GM04503 (cell line): ENCODE measurements at places on chromosomes 3 and 15.

DNA sequence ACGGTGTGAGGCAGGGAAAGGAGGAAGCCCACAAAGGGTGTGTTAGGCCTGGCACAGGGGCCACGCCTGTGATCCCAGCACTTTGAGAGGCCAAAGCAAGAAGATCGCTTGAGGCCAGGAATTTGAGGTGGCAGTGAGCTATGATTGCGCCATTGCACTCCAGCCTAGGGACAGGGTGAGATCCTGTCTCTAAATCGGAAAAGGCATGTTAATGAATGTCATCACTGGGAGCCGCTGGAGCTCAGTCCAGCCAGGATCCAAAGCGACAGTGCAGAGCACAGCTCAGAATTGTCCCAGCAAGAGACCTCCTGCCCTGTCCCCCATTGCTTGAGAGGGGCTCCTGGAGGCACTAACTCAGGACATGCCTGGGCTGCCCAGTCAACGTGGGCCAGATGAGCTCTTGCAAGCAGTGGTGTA, 15.0 kb upstream of the FBLN2 start:
- DNase-seq, result no peak

DNA sequence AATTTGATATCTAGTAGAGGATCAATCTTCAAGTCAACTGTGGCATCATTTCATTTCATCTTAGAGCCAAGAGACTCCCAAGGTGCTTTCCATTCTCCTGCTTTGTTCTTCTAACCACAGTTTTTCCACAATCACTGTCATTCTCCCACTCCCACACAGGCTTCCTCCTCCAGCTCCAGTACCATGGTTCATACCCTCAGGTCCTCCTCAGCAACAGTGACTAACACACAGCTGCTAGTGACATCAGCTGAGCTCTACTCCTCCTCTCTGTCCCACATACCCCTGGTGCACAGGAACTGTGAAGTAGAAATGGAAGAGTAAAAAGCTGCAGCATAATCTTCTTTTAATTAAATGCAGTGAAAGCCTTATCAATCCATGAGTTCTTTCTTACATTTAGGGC, 200.2 kb upstream of the DPH6 start:
- DNase-seq, result no peak

- no peak for DNase-seq
These were observed 98.2 kb downstream of the FNDC3B start for GRCh38 chr3:172137287-172138192.

DNA sequence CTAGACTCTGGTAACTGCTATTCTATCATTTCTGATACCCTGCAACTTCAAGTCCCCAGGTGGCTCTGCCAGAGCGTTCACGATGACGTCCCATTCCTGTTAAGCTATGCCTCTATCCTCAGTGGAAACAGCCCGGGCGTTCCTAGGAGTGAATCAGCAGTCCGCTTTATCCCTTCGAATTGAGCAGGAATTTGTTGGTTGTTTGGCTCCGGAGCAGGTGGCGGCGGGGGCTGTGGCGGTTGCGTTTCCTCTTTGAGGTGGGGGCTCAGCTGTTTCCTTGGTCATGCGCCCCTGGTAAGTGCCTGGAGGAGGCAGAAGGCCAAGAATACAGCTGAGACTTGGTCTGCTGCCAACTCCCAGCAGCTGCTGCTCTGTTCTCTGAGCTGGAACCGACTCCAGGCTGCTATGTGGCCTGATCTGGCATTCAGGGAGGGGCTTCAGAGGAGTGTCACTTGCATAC, 25.2 kb downstream of the ARPP21 start:
- DNase-seq, result no peak

GRCh38 chr15:85753261-85753660, 41.5 kb downstream of the KLHL25 start:
- no peak for DNase-seq

DNA sequence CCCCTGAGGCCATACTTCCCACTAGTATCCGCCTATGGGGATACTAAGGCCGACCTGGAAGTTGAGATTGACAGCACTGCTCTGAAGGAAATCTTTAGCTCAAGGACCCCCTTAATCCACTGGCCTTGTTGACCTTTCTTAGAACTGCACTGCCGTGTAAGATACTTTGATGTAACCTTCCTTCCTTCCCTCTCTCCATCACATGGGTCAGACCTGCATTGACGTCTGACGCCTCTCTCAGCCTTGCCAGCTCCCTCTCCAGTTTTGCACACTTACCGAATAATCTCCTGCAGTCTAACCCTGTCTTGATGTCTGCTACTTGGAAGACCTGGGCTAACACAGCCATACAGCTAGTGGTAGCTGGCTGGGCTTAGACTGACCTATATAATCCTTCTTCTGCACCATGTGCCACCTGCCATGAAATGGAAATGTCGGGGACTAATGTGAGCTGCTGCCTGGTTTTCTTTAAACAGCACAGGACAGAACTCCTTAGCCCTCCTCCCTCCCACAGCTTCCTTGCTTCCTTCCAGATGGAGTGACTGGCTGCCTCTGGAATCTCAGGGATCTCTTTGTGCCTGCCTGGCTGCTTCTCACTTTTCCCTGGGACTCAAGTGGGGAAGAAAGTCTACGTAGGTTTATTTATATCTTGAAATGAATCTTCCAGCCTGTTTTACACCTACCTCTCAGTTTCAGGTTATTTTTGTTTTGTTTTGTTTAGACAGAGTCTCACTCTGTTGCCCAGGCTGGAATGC, 39.2 kb upstream of the HERC1 start:
- DNase-seq, result no peak

DNA sequence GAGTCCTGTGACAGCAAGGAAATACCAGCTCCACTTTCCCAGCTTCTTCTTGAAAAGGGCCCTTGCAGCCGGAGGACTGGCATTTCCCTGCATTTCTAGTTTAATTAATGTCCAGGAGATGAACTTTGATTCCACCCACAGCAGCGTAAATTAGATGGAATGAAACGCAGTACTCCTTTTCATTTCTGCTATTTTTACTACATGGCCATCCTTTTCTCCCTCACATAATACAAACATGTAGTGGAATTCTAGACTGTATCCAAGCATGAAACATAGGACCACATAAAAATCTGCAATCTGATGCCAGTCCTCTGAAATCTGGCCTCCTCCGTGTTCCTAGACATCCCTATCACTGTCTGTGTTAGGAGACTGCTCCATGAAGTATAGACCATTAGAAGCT, 403.2 kb downstream of the NR2F2 start:
- DNase-seq, result no peak
